ENCODE measurements at places on chromosomes 6 and 20.

DNA sequence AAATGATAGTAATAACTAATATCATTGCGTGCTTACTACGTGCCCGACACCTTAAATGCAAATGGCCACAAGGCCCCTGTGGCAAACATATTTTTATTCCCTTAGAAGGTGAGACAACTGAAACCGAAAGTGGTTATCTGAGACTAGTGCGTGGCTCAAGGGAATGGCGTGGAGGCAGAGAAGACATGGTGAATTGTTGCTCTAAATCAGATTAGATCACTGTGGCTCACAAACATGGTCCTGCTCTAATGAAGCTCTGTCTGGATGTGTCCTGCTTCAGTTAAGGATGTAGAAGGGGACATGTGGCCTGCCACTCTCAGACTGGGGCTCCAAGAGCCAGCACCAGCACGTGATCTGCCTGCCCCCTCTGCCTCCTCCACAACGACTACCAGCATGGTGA is 124.2 kb upstream of the GMDS start:
- no peak for DNase-seq

DNA sequence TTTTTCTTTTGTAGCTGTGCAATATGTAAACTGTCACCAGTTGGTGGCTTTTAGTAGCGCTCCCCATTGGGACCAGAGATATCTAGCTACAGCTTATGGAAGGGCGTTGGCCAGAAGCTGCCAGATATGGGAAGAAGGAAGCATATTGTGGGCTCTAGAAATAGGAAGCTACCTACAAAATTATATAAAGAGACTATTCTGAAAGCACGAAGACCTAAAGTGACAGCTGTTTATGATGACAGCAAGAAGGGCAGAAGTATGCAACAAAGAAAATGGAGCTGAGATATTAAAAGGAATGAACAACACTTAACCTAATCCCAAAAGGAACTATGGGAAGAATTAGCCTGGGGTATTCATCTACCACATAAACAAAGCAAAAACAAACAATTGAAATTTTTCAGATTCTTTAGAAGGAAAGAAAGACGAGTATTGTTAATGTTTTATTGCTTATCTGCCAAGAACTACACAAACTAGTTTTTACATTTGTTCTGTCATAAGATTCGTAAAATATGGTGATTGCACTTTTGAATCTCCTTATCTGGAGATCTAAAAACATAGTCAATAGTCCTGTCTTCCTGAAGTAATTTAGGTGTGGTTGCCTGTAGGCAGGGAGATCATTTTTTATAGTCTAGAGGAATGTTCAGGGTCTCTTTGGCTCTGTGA is 81.6 kb downstream of the NCOA7 start:
- no peak for DNase-seq

DNA sequence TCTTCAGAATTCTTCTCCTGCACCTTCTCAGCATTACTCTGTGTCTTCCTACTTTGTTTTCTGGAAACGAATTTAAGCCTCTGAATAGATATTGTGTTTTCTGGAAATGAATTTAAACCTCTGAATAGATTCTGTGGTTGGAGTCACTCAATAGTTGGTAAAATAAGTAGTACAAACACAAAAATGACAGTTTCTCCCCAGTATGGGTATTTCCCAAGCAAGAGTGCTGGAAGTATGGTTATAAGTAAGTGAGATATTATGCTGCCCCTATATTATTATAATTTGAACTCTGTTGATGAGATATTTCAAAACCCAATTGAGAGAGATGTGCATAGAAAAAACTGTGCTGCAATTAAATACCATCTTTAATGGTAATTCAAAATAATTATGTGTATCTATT is 94.9 kb downstream of the TINAG start:
- DNase-seq, result no peak

GRCh38 chr20:8829256-8829655 is 239.6 kb upstream of the PLCB4 start:
- no peak for DNase-seq

GRCh38 chr6:108888745-108889144 is 40.5 kb downstream of the ARMC2 start:
- DNase-seq, result no peak

DNA sequence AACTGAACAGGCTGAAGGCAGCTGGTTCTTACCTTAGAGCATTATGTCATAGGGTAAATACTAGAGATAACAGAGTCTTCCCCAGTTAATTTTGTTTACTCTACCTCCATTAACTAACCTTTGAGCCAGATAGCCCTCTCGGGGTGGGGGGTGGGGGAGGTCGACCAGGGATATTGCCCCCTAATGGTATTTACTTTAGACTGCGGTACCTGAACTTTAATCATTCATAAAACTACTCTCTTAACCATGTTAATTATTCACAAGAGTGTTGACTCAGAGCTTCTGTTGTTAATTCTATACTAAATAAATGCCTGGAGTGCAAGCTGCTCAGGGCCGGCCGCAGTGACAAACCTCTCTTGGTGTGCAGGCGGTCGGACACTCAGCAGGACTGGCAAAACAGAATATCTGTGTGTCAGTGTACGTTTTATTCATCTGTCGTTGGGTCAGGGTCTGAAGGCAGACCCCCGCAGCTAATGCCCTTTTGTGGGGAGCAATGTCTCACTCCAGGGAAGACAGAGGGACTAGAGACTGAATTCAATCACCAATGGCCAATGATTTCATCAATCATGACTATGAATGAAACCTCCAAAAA is 152.4 kb upstream of the COL21A1 start:
- DNase-seq, result no peak

DNA sequence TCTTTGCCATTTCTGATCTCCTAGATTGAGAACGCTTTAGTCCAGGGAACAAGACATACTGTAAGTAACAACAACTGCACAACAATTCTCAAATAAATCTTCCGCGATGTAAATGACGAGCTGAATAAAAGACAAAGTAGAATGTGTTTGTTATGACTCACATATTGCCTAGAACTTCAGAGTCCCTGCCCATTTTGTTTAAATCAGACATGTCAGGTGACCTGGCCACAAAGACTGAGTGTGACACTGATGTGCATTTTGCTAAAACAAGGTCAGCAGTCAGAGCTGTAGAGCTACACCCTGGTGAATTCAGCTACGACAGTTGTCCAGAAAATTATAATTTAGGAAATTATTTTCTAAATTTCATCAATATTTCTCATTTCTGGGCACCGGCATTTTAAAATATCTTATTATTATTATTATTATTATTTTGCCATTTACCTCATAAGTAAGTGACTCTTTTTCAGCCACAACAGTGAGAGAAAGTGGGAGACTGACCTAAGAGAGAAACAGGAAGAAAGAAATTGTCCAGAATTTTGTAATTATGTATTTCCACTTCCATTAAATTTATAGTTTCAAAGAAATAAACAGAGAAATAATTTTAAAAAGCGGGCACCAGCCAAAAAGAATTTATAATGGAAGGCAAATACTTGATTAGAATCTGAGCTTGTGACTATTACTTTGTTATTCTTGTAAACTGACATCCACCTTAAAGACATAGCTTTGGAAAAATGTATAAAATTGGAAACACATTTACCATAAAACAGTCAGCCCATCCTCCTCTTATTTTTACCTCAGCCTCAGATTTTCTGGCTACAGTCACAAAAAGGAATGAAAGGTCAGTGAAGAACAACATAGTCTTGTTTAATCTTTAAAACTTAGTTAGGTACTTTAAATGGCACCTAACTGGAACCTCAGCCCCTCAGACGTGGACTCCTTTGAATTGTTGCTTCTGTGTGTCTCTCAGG is 157.0 kb upstream of the CITED2 start:
- DNase-seq, result no peak

DNA sequence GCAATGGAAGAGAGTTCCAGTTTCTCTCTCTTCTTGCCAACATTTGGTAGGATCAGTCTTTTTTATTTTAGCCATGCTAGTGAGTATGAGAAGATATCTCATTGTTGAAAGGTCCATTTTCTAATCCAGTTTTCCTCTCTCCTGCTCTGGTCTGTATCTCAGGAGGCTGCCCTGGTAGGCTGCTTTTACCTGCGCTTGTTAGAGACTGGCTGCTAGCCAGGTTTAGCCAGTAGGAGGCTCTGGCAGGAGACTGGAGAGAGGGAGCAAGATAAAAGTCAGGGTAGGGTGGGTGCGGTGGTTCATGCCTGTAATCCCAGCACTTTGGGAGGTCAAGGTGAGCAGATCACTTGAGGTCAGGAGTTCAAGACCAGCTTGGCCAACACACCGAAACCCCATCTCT is 68.6 kb upstream of the FOXP4 start:
- no peak for DNase-seq

GRCh38 chr6:108777536-108777935 is 70.7 kb upstream of the ARMC2 start:
- no peak for DNase-seq

DNA sequence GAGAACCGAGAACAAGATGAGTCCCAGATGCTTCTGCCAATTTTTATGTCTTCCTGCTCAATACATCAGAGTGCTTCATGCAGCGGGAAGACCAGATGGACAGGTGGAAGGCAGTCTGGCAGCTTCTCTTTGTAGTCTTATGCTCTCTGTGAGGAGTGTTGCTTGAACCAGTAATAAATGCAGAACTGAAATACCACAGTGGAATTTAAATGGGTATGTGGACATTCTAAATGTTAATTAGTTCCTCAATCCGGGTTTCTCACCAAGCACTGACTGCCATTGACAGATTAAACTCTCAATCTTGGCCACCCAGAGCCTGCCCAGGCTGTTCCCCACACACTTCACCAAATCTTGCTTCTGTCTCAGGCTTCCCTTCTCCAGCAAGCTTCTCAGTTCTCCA is 695.5 kb upstream of the CHD6 start:
- no peak for DNase-seq

DNA sequence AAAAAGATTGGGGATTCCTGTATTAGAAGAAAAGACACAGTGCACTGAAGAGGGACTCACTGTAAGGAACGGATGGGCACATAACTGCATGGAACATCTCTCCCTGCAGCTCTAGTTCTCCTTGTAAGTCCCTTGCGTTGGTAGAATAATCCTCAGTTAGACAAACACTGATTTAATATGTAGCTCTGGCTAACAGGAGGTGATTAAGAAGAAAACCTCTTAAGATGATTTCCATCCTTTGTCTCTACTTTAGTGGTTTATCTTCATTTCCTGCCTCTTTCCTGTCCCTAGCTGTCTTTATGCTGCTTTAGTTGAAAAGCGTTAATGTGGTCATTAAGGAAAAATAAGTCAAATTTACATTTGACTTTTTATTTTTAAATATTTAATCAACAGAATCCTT is 86.6 kb downstream of the SLC16A10 start:
- DNase-seq, result no peak

GRCh38 chr6:154738551-154738961 is 5.3 kb downstream of the SCAF8 start:
- DNase-seq, result no peak

- no peak for DNase-seq
Measured at GRCh38 chr20:60232380-60232779, 274.2 kb downstream of the CDH26 start.

Data from SIG-M5 (cell line).